NCI-H1417 treated with DMSO at 0.1 percent for 48 hours (cell line): ENCODE measurements at places on chromosomes 3 and 15.
A peak's percentile ranks its signal among the peaks of the same experiment; 100 is the strongest.

GRCh38 chr3:141442446-141442845 lies 44.4 kb upstream of the RASA2 start:
- no peak for DNase-seq

DNA sequence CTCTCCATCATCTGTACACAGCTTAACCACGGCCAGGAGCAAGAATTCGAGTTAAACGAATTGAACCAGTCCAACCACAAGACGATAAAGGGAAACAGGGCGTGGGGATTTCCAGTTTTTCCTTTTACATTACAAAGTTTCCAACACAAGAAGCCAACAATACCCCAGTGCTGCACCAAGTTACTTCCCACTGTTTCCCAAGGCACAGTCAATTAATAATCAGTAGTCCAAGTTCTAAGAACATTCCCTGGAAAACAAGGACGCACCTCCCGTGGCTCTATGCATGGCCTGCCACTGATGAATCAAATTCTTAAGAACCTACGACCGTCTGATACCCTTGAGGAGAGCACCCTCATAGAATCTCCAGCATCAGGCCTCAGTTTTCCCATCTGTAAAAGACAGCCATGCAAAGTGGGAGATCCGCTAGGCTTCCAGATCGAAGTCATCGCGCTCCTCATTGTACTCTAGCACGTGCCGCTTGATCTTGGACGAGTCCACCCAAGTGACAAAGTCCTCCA lies 774 bp downstream of the IMP3 start:
- no peak for DNase-seq

DNA sequence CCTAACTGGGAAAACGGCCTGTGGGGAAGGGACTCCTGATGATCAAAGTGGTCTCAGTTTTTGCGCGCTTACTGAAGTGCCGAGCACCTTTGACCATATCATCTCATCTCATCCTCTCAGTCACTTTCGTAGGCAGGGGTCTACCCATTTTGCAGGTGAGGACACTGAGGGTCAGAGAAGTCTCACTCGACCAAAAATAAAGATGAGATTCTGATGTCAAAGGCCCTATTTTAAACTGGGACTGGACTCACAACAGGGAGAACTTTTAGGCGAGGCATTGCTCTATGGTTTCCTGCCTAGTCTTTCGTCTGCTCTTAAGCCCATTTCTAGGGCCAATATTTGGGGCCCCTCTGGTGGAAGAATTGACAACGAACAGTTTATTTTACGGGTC lies 830 bp downstream of the SLC6A11 start:
- DNase-seq = no peak

GRCh38 chr3:115401851-115402501 lies 221.3 kb upstream of the GAP43 start:
- no peak for DNase-seq

DNA sequence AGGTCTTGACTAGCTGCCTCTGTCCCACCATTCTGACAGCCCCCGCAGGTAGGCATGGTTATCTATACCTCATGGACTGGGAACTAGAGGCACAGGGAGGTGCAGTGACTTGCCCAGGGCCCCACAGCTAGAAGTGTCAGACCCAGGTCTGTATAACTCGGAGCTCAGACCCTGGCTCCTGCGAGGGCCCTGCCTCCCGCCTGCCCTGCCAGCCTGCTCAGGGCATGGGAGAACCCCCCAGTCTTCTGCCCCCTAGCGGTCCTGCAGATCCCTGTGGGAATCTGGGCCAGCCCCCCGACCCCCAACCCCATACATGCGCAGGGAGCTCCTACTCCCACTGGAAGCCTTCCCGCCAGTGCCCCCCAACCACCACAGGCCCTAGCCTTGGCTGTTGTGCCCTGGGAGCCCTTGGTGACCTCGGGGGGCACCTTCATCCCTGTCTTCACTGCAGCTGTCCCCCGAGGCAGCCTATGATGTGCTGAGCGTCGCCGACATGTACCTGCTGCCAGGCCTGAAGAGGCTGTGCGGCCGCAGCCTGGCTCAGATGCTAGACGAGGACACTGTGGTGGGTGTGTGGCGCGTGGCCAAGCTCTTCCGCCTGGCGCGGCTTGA lies 6.9 kb downstream of the ABTB1 start:
- no peak for DNase-seq

- DNase-seq = peak; percentile 94
These were observed at the start of gene KCNMB2 for GRCh38 chr3:178536211-178537079. Gene KCNMB2 (plus strand): TSS chr3:178536436.

DNA sequence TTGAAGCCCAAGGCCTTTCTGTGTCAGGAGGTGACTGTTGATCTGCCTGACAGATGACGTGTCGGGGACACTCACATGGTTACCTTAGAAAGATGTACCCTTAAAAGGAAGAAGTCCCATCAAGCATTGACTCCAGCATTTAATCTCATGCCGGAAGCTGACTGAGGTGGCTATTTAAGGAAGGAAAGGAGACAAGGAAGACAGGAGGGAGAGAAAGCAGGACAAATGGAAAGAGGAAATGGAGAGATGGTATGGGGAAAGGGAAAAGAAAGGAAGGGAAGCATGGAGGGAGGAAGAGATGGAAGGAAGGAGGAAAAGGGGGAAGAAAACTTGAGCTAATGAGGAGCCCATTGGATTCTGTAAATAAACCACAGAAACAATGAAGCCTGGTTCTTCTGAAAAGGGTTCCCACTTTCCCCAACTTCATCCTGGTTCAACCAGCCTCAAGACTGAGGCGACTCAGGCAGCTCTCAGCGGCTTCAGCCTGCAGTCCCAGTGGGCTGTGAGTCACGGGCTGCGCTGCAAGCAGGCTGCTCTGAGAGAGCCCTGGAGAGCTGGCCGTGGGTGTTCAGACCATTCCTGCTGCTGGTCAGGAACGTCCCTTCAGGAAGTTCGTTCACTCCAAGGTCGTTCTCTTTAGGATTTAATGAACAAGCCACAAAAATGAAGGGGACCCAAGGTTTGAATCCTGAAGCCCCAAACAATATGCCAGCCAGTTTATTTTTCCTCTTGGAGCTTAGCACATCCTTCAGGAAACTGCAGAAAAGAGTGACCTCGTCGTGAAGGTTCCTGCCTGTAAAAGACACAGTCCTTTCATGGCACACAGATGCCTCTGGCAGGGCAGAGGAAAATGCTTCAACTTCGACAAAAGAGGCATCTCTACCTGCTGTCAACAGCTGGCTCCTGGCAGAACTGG lies 69.6 kb upstream of the THBS1 start:
- DNase-seq = no peak

GRCh38 chr3:15645740-15646501 lies 44.4 kb downstream of the BTD start:
- DNase-seq = no peak

GRCh38 chr3:81492040-81492439 lies 269.4 kb downstream of the GBE1 start:
- no peak for DNase-seq

- DNase-seq = no peak
These were observed 46.5 kb downstream of the RASGRP1 start for GRCh38 chr15:38518084-38518483.

GRCh38 chr15:82158811-82159210 lies 103.7 kb downstream of the EFL1 start:
- DNase-seq = no peak

- DNase-seq = no peak
These were observed 296.5 kb upstream of the RASGRP1 start for GRCh38 chr15:38861108-38861507.

- no peak for DNase-seq
These were observed 25.5 kb upstream of the GREM1 start for GRCh38 chr15:32692286-32692685.

DNA sequence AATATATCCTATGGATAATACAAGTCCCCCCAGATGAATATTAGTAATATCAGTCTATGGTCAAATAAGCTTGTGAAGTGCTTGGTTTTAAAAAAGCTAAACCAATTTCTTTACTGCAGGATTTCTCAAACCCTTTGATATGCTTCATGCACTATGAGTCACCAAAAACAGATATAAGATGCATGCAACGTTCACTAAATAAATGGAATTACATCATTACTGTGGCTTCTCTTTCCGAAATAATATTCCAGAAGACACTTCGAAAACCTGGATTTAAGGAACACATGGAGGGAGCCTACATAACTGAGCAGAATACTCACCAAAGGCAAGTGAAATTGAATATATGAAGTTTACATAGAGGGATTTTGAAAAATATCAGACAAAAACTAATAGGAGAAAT lies 126.3 kb upstream of the ABI3BP start:
- DNase-seq = no peak

DNA sequence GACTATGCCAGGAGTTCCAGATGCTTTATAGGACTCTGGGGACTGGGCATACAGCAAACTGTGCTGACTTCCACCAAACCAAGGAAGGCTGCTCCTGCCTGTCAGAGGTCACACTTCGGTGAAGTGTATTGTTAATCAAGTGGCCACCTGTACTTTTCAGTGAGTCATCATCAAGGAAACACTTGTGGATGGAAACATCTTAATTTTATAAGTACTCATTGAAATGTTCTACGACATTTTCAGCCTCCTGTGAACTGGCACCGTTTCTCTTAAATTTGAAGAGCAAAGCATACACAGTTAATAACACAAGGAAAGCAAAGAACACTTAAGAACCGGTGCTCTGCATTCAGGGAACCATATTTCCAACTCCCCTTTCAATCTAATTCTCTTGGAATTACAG lies 801.7 kb upstream of the DPPA4 start:
- DNase-seq = no peak

GRCh38 chr3:186536883-186537844 lies 7.0 kb downstream of the CRYGS start:
- no peak for DNase-seq

GRCh38 chr3:24689353-24689752 lies 194.7 kb upstream of the THRB start:
- no peak for DNase-seq

DNA sequence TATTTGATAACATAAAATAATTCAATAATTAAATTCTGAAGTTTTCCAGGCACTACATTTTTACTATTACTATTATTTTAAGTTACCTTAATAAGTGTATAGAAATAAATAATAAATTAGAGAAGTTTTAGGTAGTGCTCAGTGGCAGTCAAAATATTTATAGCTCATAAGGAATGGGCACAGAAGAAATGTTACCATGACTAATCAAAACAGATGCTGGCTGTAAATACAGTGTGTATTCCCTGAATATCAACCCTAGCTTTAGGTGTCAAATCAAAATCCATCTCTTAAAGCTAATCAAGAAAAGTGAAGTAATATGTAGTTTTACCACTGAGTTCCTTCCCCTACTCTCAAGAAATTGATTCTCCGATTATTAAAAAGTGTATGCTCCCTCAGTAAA lies 35.5 kb downstream of the ZBTB20 start:
- DNase-seq = no peak

DNA sequence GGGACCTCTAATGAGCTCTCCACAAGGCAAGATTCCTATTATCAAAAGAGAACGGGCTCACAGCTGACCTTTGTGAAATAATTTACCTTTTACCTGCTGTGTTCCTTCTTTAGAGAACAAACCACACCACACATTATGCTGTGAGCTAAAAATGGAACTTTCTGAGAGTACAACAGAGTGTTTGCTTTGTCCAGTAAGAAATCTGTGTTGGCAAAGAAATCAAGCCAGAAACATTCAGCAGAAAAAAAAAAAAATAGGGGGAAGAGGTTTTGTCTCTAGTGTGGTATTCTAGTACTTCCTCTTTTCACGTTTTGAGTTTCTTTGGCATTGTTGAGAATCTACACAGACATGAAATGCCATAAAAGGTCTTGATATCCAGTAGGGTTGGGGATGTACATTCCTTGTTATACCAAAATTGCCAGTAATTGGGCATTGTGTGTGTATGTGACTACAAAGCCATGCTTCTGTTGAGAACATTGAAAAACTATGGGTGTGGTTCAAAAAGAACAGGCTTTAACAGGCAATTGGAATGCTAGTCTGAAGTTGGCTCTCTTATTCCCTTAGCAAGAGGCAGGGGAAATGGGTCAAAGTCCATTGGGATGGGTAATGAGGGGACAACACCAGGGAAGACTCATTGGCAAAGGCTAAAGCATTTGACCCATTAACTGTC lies 273.5 kb downstream of the NEK10 start:
- DNase-seq = no peak

DNA sequence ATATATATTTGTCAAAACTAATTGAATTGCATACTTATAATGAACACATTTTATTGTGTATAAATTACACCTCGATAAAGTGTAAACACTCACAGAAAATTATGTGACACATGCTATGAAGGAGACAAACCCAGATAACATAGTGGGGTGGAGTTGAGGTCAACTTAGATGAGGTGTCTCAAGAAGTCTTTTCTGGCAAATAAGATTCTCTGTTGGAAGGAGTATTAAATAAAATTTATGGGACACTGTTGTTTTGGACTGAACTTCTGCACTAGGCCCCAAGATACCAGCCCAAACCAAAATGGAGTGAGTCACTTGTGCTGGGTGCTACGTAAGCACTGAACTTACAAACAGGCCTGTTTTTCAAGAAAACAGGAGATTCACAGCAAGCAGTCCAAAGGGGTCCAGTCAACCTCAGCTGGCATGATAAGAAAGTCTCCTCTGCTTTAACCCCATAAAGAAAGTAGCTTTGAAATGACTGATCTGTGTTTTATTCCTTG lies 18.7 kb downstream of the ACTC1 start:
- DNase-seq = no peak

DNA sequence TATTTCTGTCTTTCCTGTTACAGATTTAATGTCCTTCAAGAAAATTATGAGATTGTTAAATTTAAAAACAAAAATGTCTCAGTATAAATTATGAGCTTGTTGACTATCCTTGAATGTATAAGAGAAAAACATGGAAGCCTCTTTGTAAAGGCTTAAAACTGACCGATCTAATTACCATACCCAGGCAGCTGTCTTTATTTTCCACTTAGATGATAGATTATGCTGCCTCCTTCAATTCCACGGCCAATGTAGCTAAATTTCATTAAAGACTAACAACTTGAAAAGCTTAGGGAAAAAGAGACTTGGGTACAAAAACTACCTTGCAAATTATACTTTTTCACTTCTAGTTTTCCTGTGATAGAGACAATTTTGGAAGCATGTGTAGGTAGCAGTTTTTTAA lies 88.3 kb downstream of the ATP10A start:
- no peak for DNase-seq

GRCh38 chr15:69469467-69470201 lies 17.0 kb downstream of the RPLP1 start:
- no peak for DNase-seq

- no peak for DNase-seq
These were observed 269.2 kb upstream of the AZI2 start for GRCh38 chr3:28617821-28618220.

GRCh38 chr15:84917452-84917851 lies 33.0 kb downstream of the SLC28A1 start:
- no peak for DNase-seq

- no peak for DNase-seq
These were observed 51.9 kb upstream of the PFN2 start for GRCh38 chr3:150022381-150023238.
